Hematopoietic multipotent progenitor cell (in vitro differentiated cells): ENCODE measurements at places on chromosomes 12 and 14. TPM values are rescaled to one million over a fixed set of nuclear protein-coding genes. Genes with fewer than 3 reads are reported as not detected.

- DNase-seq: no peak
Measured at GRCh38 chr14:85533023-85533860, 3.3 kb downstream of the FLRT2 start.

DNA sequence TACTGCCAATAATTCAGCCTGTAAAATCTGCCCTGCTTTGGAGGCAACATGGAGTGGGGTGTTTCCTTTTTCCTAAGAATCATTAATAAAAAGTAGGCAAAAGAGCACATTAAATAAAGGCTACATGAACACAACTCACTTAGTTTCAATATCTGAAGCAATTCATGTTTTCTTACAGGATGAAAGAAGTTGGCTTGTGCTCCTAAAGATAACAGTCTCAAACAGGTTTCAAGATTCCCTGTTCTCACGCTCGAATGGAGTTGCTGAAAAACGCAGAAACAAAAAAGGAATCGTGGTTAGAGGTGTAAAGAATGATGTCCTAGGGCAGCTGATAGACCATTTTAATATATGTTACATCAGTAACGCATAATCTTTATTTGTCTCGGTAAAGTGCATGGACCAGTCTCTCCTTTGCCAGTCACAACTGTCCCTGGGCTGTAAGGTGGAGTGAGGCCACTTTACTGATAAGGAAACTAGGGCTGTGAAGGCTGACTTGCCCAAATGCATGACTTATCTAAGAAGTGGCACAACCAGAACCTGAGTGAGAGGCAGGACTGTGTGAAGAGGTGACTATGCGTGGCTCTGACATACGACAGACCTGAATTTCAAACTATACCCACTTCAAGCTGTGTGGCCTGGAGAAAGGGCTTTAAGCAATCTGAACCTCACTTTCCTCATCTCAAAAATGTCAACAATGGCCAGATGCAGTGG lies 12.6 kb downstream of the GIT2 start:
- DNase-seq: no peak

DNA sequence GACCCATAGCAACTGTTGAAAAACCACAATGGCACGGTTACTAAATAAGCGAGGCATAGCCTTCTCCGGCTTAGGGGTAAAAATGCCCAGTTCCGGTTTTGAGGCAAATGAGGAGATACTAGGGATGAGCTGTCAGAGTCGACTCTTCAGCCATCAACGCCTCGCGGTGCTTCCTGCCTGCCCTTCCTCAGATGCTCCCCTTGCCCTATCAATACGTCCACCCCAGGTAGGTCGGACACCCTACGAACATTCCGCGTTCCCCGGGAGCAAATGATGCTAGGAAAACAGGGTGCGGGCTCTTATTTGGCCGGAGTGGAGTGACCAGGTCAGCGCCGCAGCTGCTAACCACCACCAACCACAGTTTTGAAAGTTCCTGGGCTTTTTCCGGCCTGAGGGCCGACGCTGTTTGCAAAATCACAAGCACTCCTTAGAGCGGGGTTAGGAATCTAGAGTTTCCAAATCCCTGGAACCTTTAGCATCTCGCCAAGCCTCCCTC lies 1.2 kb downstream of the SRSF9 start:
- DNase-seq: no peak

DNA sequence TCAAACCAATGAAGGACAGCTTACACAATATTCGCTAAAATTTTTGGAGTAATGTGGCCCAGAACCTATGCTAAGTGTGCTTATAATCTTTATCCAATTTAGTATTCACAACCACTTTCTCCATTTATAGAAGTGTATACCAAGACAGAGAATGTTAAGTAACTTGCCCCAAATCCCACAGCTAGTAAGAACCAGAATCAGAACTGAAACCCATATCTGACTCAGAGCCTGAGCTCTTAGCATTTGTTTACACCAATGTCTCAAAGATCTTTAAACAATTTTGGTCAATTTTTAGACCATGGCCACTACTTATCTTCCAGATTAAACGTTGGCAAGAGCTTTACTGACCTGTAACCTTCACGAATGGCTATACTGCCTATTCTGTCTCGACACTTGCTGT lies 53.0 kb downstream of the PAPLN start:
- DNase-seq: no peak

The TMPRSS12 gene
- total RNA-seq: not detected

- no peak for DNase-seq
Measured at GRCh38 chr14:56902385-56902784, 92.1 kb upstream of the OTX2 start.

- DNase-seq: no peak
Measured at GRCh38 chr14:105257464-105257863, 9.1 kb downstream of the BTBD6 start.

DNA sequence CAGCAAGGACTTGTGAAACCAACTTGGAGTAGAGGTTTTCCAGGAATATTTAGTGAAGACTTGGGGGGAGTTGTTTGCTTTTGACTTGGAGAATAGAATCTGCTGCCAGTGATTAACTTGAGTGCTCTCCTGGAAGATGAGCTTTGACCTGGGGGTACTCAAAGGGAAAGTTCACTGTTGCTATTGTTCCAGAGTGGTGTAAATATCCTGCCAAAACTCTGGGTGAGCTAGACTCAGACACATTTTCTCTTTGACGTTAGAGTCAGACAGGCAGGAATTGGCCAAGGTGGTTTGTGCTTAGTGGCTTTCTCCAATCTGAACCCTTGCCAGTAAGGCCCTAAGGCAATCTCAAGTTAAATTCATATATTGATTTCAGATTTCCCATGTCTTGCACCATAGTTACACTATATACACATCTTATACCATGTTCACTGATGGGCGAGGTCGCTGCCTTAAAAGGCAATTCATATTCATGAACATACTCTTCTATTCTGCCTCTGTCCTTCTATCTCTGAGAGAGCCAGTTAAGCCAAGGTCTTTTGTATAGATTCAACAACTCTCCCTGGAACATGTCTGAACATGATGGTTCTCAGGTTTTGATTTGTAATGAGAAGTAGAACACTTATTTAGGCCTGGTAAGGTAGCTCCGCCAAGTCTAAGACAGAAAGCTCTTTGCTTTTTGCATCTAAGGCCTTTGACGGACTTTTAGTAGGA lies 204.6 kb upstream of the SLC38A2 start:
- no peak for DNase-seq

- DNase-seq: no peak
Measured at GRCh38 chr14:73344319-73344718, 107.0 kb downstream of the PAPLN start.

DNA sequence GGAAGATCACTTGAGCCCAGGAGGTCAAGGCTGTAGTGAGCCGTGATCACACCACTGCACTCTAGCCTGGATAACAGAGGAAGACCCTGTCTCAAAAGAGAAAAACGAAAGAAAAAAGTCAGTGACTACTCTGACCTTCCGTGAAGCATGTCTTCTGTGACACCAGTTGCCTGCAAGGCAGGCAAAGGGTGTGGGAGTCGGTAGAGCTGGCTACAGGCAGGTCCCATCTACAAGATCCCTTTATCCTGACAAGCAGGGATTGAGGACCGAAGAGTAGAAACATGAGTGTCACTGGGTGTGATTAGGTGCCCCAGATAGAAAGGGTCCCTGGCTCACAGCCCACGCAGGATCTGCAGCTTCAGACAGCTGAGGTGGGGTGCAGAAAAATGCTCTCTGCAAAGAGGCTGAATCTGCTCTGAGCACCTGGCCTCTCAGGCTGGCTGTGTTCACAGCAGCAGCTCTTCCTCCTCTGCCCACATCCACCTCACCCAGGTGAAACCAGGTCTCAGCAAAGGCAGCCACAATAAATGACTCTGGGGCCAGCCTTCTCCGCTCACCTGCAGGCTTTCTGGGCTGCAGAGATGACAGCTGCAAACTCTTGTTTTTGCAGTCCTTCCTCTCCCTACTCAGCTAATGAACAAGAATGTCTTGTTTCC lies 28.6 kb upstream of the HSP90B1 start:
- no peak for DNase-seq

- no peak for DNase-seq
Measured at GRCh38 chr14:67502867-67503266, 14.3 kb upstream of the TMEM229B start.

DNA sequence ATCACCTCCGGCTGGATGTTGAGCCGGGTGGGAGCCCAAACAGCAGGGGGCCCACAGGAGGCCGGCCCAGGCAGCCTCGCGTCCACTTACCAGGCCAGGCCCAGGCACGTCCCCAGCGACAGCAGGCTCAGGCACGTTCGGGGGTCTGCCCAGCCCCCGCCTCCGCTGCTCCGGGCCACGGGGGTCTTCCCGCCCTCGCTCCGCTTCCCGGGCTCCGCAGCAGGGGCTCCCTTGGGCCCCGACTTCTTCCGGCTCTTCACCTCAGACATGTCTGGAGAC lies 216 bp downstream of the IKBIP start:
- DNase-seq: no peak

DNA sequence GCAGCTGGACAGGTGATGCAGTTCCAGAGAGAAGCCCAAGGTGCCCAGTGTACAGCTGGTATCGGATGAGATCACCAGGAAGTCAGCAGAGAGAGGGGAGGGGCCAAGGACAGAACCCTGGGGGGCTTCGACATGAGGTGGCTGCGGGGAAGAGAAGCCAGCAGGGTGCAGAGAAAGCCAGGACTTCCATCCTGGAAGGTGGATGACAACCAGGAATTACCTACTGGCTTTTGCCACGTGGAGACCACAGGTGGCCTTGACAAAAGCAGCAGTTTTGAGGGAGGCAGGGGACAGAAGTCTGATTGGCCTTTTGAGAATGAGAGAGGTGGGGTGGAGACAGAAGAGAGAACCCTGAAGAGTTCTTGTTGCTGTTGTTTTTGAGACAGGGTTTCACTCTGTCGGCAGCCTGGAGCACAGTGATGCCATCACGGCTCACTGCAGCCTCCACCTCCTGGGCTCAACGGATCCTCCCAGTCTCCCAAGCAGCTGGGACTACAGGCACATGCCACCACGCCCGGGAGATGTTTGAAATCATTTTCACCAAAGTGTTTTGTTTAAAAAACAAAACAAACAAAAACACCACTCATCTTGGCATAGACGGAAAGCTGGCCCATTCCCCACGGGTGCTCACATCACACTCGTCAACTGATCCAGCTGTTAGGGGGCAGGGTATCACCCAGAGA lies 35.2 kb downstream of the CDC42BPB start:
- DNase-seq: no peak

DNA sequence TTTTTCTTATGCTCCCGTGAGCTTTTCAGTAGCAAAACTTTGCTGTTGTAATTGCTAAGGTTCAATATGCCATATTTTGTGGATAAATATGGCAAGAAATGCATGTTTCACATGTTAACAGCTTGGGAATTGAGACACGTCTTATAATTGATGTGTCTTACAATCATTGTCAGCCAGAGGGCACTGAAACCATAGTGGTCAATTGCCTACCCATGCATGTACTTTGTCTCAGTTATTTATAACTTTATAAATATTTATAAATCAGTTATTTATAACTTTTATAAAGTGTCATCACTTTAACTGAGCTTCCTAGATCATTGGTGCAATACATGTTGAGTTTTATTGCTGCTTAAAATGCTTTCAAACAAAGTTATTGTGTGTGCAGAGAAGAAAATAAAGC lies 82.0 kb downstream of the CATSPERB start:
- peak; percentile 31 for DNase-seq

DNA sequence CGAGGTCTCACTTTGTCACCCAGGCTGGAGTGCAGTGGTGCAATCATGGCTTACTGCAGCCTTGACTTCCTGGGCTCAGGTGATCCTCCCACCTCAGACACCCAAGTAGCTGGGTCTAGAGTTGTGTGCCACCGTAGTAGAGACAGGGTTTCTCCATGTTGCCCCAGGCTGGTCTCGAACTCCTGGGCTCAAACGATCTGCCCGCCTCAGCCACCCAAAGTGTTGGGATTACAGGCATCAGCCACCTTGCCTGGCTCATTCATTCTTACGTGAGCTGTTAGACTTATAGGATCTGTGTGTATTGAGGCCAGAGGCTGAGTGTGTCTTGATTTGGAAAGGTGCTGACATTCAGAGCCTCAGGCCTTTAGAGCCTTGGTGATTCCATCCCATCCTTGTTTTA lies 128.1 kb downstream of the SLC25A47 start:
- DNase-seq: no peak

The GZMH gene
- total RNA-seq: 0.27 TPM

DNA sequence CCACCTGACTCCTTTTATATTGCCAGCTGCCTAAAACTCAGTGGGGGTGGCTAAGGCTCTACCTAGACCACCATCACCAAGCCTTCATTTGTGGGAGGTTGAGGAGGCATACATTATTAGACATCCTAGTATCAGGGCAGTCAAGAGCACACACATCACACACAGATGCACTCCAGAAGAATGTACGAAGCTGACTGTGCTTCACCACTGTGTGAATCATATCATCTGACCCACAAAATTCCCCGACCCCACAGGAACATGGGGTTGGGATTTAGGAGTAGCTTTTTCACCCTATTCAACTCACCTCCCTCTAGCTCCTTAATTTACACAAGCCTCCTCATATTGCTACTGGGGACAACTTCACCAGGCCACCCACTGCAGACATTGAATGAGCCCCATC lies 64.8 kb upstream of the BDKRB2 start:
- no peak for DNase-seq

DNA sequence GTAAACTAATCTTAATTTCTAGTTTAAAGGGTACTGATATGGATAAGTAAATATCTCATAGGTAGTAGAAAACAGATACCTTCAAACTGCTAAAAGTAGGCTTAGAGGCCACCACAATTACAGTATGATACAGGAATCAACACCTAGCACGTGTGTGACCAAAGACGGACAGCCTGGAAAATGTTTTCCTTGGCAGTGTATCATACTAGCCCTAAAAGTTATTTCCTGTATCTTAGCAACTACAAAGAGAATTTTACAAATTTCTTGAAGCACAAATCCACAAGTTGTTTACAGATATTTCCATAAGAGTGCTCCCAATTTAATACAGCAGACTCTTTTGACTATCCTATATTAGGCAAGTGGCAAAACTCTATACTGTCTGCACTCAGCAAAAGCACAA lies 106.0 kb downstream of the ITPR2 start:
- DNase-seq: no peak

GRCh38 chr14:39812532-39813320 lies 380.5 kb upstream of the FBXO33 start:
- no peak for DNase-seq

The RIC8B gene
- 5.7 TPM for total RNA-seq

- DNase-seq: no peak
Measured at GRCh38 chr12:3038926-3039510, 38.2 kb upstream of the TSPAN9 start.

The TXNRD1 gene
- total RNA-seq: 82.1 TPM

DNA sequence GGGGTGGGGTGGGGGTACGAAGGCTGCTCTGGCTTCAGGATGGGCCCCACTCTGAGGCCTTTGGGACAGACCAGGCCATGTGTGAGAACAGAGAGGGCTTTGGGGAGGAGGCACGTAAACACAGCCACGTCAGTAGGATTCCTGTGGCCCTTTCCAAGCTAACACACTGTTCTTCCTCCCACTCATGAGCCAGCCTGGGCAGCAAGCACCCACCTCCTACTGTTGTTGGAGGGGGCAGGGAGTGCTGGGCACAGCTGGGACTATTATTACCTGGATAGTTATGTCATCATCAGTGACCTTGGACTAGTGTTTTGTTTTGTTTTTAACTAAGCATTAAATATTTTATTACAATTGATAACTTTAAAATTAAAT lies 5.3 kb downstream of the CHGA start:
- no peak for DNase-seq

The GLT8D2 gene
- not detected for total RNA-seq
